ENCODE measurements at places on chromosomes 16 and 17.

DNA sequence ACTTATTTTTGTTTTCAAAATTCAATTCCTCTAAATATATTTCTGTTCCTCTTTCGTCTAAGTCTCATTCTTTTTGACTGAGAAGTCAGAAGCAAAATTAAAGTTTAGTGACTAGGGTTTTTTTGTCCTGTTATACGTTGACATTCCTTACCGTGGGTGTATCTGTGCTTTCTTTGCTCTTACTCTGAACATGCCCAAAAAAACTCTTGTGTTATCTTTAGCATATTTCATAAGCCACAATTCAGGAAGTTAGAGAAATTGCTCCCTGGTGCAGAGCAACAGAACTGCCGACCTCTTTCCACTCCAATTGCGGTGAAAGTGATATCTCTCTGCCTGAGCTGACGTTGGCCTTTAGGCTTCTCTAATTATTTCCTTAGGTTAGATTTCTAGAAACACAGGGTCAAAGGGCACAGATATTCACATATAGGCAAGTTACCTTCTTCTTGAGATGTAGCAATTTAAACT lies 65.7 kb downstream of the CENPV start:
- peak; percentile 79 for DNase-seq

DNA sequence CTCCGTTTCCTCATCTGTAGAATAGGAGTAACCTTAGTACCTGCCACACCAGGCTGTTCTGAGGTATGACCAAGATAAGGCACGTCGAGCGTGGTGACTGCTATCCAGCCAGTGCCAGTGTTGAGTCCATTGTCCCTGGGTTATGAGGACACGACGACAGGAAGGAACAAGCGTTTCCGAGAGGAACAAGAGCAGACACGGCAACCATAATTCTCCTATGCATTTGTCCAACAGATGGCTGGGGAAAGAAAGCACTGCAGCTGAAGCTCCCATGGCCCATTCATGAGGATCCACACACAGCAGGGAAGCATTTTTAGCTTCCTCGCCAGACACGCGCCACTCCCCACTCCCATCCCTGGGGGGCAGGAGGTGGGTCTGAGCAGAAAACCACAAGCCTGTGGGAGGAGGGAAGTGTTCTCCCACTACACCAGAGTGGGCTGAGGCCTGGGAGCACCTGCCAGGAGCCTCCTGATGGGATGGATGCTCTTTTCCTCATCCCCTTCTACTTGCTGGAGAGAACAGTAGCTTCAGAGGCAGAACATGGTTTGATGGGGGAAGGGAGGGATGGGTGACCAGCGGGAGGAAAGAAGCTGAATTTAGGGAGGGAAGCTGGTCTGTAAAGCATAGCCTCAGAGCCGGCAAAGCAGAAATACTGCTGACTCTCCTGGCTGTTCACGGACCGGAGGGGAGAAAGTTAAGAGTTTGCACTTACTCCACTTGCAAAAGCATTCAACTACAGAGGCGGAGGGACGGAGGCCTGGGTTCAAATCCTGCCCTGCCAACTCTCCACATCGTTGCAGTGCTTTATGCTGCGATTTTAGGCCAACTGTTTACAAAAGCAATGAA lies 2.7 kb downstream of the COTL1 start:
- DNase-seq, result no peak

- no peak for DNase-seq
Measured at GRCh38 chr16:67192781-67193361, 916 bp downstream of the E2F4 start.

- DNase-seq, result peak; percentile 79
Measured at GRCh38 chr17:73027130-73027741, 65.3 kb downstream of the SLC39A11 start.

DNA sequence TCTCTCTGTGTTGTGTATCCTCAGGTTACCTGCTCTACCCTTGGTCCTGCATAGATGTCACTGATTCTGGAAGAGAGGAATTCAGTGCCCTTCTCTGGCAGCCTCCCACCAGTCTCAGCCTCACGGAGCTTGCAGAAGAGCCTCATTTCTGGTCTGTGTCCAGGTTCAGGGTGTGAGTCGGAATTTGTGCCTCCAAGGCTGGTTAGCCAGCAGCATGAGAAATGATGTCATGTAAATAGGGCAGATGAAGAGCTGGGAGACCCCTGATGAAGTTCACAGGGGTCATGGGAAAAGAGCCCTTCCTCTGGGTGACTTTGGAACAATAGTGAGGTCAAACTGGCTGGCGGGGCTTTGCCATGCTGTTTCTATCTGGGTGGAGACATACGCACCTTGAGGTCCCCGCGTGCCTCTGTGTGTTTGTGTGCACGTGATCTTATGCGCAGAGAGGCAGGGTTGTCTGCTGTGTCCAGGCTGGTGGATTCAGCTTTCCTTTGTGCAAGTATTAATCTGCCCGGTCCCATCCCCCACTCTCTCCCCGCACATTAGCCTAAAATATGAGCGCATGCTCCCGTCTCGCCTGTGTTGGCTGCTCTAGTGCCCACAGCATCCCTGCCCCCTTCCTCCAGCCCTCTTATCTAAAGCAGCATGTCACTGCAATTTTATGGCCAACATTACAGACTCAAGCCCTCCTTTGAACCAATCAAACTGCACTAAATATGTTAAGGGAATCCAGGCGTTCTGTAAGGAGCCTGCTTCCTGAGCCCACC lies 256.3 kb upstream of the ZFHX3 start:
- no peak for DNase-seq

DNA sequence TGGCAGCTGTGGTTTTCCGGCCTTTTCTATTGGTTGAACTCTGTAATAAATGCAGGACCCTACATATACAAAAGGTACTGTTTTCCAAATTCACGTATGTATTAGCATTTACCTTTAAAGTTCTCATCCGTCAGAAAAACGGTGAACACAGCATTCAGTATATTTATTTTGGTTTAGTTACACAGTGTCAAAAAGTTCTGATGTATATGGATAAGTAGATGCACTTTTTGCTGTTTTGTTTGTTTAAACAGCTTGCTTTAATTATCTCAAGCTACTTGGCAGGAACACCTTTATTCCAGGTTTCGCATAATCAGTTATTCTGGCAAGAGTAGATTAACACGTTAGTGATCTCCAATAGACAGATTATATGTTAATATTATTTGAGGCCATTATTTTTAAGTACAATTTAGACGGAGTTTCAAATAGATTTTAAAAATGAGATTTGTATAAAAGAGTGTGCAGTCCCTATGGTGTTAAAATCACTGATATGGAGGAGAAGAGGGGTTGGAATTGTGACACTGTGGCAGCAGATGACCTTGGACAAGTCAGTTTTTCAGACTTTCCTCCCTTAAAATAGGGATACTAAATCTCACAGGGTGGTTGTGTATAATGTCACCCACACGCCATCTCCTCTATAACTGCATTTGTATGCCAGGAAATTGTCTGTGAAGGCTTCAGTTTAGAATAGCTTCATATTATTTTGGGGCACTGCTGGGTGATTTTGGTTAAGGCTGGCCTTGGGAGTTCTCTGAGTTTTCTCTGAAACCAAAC lies 2.1 kb downstream of the HERPUD1 start:
- DNase-seq, result no peak

DNA sequence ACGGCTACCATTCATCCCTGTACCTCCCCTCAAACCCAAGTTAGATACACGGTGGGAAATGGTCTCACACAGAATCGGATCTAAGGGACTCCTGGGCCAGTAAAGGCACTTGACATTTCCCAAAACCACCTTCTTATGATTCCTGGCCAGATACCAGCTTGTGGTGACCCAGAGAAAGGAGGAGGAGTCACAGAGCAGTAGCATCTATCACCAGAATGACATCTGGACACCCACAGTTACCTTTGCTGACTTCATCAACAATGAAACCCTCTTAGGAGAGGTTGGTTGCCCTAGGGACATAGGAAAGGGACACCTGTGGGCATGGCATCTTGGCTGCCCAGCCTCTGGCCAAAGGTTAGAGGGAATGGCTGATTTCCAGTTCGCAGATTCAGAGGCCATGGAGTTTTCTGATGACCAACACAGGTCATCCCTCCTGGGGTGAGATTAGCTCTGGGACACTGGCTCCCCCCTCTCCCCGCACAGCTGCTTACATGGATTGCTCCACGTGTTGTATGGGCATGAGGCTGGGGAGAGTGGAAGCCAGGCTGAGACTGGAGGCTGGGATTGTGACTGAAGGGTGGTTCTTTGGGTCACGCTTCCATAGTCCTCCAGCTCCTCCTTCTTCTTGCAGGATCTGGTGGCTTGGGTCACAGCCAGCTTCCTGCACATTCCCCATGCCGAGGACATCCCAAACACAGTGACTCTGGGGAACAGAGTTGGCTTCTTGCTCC lies 1.4 kb upstream of the AOC3 start:
- DNase-seq, result no peak

DNA sequence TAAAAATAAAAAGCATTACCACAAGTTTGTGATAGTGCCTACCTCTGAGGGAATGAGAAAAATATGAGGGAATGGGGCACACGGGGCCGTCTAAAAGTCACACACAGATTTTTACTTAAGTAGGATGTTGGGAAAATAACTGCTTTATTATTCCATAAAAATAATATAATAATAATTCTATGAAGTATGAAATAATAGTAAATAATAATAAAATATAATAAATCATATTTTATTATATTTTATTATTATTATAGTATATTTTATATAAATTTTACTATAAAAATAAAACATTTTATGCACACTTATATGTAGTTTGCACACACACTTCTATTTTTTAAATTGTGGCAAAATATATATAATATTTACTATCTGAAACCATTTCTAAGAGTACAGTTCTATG lies 92.3 kb downstream of the BMERB1 start:
- DNase-seq, result no peak

GRCh38 chr17:39118674-39119419 lies 32.6 kb downstream of the PLXDC1 start:
- DNase-seq, result no peak

DNA sequence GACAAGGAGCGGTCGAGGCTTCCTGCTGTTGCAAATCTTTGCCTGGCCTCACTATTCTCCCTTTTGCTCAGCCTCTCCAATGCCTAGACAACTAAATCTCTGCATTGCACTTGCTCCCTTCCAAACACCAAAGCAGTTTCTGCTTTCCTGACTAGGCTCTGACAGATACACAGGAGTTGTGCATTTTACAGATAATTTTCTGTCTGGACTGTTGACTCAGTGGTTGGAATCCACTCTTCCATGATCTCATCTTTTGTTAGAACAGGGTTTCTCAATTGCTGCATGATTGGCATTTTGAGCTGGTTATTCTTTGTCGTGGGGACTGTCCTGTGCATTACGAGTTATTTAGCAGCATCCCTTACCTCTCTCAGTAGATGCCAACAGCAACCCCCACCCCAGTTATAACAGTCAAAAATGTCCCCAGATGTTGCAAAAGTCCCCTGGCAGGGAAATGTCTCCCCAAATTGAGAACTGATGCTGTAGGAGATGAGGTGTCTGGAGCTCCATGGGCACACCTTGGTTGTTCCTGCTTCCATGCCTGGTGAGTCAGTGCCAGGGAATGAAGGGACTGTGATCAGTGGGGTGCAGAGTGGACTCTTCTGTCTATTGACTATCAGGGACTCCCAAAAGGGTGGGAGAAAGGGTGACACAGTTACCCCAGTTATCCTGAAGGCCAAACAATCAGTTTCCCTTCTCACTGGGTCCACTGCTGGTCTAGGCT lies 557.4 kb upstream of the PSMD7 start:
- no peak for DNase-seq

- DNase-seq, result no peak
Measured at GRCh38 chr16:27724482-27725235, 174.7 kb downstream of the KATNIP start.

GRCh38 chr17:51770027-51770759 lies 388.3 kb downstream of the CA10 start:
- DNase-seq, result no peak

GRCh38 chr17:78048346-78049292 lies 79.9 kb downstream of the TMC6 start:
- DNase-seq, result no peak

DNA sequence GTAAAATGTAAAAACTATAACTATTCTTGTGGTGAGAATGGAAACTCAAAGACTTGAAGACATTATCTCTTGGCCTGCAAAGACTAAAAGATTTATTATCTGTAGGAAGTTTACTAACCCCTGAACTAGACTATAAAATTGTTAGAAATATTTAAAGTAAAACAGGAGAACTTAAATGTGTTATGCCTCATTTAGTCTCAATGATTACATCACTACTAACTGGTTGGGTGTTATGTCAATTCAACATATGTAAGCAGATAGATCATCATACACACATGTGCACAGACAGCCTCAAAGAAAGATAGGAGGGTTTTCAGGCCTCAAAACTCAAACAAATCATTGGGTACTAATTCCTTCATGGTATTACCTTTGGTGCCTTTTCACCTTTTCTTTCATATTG lies 7.6 kb downstream of the STX8 start:
- no peak for DNase-seq

DNA sequence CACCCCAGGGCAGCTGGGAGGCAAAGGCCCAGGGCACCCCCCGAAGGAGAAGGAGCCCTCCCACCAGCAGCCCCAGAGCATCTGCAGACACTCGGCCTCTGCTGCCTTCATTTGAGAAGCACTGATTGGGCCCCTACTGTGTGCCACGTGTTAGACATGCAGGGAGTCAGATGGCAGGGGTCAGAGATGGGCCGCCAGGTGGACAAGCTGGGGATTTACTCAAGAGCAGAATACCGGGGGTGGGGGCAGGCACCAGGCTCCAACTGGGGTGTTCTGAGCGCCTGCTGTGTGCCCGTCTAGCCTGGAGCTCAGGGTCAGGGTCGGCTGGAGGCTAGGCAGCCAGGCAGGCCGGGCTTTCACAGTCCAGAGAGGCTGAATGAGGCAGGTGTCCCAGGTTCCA lies 18.7 kb downstream of the TPSG1 start:
- no peak for DNase-seq

GRCh38 chr16:23464196-23464595 lies 11.2 kb upstream of the COG7 start:
- no peak for DNase-seq

DNA sequence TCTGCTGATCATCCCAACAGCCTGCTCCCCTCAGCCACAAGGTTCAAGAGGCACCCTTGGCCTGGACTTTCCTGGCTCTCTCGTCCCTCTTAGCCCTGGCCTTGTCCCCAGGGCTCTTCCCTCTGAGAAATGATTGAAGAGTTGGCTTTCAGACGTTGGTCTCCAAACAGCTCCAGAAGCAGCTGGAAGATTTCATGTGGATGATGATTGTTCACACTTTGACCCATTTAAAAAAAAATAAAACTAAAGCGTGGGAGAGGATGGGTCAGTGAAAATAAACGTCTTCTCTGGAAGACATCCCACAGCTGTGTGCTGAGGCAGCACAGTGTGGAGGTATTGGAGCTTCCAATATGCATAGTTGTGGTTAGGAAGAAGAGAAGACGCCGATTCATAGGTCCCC lies 54.7 kb upstream of the CDH11 start:
- peak; percentile 84 for DNase-seq

DNA sequence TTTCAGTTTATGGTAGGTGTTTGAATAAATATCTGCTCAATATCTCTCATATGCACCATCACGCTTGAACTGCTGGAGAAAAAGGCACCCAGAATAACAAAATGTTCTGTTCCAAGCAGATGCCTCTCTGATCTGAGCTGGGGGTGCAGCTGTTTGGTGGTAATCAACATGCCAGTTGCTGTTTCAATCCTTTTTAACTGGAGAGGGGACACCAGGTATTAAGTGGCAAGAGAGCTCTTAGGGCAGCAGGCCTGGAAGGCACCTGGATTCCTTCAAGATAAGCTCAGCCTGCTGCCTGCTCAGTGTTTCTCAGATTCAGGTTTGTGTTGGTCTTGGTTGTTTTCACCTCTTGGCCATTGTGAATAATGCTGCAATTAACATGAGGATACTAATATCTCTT lies 27.2 kb upstream of the VAT1L start:
- DNase-seq, result no peak

GRCh38 chr16:88656291-88656980 lies 5.6 kb upstream of the CYBA start:
- DNase-seq, result no peak

Measured in fibroblast of lung (primary cell).